Activated T-cell treated with anti-CD3 and anti-CD28 coated beads, Interleukin-2, amount 50 U/mL, for 48 hours (primary cell): ENCODE measurements at places on chromosomes 3 and 15.

DNA sequence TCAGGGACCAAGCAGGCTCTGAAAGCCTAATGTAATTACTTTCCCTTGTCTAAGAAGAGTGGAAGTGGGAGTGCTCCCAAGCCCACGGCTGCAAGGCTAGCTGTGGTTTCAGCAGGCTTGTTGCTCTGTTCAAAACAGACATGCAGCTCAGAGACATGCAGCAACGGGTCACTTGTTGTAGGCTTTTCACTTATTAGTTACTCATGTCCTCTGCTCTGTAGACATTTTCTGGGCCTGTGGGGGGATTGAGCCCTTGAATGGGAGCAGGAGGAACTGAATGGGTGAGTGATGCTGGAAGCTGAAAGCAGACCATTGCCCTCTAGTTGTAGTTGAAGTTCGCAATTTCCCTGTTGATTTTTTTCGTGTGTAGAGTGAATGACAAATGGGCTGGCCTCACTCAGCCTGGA is 261.9 kb upstream of the NR2E3 start:
- DNase-seq = no peak

DNA sequence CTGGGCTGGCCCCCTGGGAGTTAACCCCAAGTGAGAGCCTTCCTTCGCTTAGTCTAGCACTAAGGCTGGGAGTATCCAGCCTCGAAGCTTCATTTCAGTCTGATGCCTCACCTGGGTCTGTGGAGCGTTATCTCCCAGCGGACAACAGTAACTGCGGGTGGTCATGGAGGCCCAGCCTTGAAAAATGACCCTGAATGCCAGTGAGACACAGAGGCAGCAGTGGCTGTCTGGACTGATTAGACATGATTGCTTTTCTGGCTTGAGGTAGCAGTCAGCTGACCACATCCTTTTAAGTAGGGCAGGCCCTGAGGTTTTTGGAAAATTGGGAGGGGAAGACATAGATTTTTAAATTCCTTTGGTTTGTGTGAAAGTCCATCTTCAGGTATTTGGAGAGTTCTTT is 28.2 kb upstream of the TRIM59 start:
- DNase-seq = no peak

DNA sequence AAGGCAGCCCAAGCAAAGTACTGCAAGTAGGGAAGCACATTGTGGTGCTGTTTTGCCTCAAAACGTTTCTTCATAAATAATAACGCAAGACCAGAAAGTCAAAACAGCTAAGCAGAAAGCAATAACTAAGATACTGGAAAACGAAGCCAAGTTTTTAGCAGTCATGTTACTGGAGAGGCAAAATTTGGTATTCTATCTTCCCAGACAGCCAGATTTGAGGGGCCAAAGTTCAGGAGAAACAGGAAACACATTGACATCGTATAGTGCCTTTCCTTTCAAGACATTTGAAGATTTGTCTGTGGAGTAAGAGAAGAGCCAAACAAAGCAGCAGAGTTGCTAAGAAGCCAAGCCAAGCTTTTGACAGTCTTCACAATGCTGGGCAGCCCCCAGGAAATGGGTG is 843.6 kb upstream of the NECTIN3 start:
- no peak for DNase-seq

- DNase-seq = no peak
These were observed 999 bp upstream of the KIF7 start for GRCh38 chr15:89656116-89656815.

DNA sequence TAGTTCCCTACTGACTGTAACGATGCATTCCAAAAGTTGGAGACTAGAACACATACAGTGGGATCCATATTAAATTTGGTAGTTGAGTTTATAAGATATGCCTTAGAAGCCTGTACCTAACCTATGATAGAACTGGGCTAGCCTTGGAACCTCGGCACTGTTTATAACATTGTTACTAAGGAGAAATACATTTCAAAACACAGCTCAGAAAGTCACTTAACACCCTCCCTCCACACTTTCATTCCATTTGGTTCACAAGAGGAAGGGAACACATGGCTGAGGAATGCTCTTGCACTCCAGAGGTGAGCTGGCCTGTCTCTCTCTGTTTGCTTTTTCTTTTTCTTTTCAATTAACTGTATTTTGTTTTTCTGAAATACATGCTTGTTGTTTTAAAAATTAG is 48.7 kb upstream of the TSC22D2 start:
- DNase-seq = no peak

DNA sequence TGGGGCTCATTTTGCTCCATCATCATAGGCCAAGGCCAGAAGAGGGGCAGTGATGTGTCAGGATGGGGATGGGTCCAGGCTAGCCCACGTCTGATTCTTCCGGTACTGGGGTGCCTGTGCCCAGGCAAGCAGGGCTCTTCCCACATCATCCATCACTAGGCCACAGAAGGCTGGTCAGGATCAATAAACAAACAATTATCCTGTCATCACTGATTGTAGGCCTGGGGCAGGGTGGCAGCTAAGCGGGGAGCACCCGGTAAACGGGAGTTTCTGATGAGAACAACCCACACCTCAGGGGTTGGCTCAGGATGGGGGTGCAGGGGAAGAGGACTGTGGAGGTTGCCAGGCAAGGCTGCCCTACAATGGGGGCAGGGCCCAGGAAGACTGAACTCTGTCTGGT is 18.1 kb upstream of the CACNA2D2 start:
- DNase-seq = no peak

- no peak for DNase-seq
These were observed 123.4 kb downstream of the SSR3 start for GRCh38 chr3:156431334-156432124.
